ENCODE measurements at places on chromosomes 5 and 9.

DNA sequence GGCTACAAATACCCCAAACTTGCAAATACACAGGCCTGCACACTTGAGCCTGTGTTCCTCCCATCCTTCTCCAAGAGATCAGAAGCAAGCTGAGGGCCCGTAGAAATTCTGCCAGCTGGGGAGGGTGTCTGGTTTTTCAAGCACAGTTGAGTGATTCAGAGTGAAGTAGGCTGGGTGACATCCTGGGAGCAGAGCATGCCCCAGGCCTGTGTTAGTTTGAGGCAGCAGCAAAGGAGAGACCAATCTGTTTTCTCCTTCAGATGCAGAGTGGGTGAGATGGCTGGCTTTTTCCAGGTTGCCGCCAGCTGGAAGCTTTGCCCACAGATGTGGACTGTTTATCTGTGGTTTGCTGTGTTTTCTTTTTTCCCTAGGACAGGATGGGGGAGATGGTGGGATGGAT, 63.1 kb downstream of the RCL1 start:
- peak; percentile 18 for DNase-seq

- DNase-seq = no peak
Measured at GRCh38 chr5:150517272-150518152, 9.6 kb downstream of the NDST1 start.

DNA sequence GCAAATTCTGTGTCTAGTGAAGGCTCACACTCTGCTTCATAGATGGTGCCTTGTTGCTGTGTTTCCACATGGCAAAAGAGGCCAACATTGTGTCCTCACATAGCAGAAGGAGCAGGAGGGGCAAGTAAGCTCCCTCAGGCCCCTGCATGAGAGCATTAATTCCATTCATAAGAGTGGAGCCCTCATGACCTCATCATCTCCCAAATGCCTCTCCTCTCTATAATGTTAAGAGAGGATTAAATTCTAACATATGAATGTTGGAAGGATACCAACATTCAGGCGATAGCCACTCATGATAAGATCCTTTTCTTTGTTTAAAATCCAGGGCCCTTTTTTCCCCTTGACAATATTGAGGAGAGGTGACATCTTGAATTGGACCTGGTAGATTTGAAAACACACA, 35.2 kb upstream of the PAM start:
- no peak for DNase-seq

- no peak for DNase-seq
Measured at GRCh38 chr9:89980600-89980999, 375.8 kb downstream of the GADD45G start.

GRCh38 chr9:91445135-91445534, 21.5 kb upstream of the NFIL3 start:
- DNase-seq = no peak

DNA sequence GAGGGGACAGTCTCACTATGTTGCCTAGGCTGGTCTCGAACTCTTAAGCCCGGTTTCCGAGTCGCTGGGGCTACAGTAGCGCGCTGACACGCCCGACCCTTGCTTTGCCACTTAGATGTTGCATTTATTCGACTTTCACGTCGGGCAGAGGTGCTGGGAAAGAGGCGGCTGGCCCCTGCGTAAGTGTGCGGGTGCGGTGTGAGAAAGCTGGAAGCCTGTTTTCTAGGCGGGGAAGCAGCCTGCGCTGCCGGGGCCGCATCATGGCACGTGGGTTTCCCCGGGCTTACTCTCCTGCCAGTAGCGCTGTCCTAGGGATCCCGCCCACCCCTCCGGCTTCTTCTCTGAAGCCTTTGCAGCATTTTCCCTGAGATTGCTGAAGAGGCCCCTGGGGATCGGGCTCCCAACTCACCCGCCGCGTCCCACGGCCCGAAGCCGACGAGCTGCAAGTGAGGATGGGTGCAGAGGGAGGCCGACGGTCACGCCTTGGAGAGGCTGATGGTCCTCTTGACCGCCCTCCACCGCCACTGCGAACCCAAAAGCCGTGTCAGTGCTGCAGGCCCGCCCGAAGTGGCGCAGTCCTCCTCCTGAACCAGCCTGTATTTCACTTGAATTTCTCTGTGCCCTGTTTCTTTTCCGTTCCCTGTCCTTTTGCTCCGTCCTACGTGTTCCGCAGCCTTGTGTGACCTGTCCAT, 5.8 kb upstream of the TRIM41 start:
- no peak for DNase-seq

- DNase-seq = no peak
Measured at GRCh38 chr5:66906021-66906420, 290.6 kb downstream of the CD180 start.

DNA sequence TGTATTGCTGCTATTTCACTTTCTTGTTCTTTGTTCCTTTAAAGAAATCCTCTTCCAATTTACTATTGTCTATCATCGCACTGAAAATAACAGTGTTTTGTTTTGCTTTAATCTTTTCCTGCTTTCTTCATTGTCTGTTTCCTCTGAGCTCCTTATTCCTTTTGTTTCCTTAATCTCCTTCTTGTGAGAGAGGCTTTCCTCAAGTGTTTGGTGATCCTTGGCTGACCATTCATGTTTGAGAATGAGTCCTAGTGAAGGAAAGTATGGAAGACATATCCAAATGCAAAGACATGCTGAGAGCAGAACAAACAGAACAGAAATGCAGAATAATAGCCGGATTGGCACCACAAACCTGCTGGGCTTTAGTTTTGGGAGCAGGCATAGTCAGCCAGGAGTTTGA, 42.0 kb upstream of the ENTREP1 start:
- DNase-seq = no peak

DNA sequence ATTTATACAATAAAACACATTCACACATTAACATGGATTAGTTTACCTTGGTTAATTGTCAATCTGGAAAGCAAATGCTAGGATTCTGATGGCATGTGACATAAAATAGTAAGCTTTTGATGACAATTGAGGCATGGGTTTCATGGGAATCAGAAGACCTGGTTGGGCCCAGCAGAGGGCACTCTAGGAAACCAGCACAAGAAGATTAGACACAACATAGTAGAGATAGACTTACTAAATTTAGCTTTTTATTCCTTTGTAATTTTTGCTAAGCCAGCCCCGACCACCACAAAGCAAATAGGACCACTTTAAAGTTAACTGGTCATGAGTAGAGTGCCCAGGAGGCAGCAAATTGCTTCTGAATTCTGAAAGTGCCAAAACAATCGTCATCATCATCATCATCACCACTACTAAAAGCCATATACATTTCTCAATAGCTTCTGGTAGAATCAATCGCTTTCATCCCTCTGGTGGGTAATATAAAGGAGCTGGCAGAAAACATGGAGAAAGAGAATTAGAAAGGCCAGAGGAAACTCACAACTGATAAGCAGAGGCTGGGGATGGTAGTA, 163.2 kb downstream of the ARRDC3 start:
- no peak for DNase-seq

- no peak for DNase-seq
Measured at GRCh38 chr9:28770827-28771226, 1197.5 kb upstream of the C9orf72 start.

- DNase-seq = no peak
Measured at GRCh38 chr9:132136151-132136780, 25.6 kb upstream of the NTNG2 start.

DNA sequence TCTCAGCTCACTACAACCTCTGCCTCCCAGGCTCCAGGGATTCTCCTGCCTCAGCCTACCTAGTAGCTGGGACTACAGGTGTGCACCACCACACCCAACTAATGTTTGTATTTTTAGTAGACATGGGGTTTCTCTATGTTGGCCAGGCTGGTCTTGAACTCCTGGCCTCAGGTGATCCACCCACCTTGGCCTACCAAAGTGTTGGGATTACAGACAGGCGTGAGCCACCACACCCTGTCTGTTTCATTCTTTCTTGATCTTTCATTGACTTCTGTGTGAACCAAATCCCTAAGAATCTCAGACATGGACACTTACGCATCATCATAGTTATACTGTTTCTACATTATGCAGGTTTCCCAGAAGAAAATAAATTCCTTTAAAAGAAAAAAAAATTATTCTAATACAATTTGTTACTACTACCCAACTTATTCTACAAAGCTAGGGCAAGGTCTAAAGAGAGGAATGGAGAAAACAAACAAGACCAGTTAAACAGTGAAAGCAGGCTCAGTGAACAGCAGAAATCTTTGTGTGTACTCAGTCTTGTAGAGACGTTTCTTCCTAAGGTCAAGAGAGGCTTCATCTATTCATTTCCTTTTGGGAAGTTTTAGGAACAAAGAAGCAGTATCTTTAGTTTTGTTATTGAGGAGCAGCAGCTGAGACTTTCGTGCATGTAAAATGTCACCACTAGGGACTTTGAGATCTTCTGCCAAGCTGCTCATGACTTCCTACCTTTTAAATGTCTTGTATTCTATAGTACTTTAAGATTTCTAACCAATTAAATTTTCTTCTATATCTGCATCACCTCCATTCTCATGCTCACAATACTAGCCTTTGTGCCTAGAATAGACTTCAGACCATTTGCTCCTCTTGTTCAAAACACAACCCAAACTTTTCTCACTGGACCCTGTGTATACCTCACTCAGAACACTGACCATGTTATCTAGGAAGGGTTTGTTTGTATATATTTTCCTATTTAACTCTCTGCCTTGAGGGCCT, 5.6 kb upstream of the HMGCR start:
- DNase-seq = no peak

DNA sequence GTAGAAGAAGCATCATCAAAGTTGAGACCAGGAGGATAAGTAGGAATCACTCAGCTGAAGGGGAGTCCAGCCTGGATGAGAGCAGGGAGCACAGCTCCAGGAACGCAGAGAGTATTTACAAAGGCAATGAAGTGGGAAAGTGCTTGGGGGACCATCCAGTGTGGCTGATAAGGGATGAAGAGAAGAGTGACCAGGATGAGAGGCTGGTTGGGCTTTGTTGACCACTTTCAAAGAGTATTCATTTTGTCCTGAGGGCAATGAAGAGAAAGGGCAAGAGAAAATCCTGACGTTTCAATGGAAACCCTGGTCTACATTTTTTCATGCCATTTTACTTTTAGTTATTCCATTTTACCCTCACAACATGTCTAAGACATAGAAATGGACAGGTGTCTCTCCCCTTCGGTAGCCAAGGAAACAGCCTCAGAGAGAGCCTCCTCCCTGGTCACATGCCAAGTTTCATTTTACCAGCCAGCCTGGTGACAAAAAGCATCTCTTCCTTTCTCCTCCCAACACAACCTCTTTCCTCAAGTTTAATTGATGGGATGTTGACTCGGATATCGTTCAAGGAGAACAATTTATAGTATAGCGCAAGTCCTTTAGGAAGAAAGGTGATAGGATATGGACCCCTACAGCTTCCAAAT, 492.7 kb upstream of the CLINT1 start:
- no peak for DNase-seq

DNA sequence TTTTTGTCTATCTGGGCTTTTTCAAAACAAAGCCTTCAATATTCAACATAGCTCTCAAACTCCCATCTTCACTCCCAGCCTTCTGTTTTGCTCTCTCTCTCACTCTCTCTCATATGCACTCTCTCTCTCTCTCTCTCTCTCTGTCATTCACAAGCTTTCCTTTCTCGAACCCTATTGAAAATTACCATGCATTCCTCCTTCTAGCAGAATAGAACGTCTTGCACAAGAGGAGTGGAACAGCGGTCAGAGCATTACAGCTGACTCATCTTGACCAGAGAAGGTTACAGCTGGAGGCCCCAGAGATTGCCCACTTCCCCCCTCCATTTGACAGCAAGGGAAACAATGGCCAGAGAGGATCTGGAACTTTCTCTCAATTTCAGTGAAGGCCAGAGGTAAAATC, 51.0 kb upstream of the LIFR start:
- no peak for DNase-seq

- DNase-seq = no peak
Measured at GRCh38 chr5:58115811-58116210, 344.1 kb downstream of the PLK2 start.

- no peak for DNase-seq
Measured at GRCh38 chr5:179801304-179802206, 5.1 kb downstream of the MGAT4B start.

DNA sequence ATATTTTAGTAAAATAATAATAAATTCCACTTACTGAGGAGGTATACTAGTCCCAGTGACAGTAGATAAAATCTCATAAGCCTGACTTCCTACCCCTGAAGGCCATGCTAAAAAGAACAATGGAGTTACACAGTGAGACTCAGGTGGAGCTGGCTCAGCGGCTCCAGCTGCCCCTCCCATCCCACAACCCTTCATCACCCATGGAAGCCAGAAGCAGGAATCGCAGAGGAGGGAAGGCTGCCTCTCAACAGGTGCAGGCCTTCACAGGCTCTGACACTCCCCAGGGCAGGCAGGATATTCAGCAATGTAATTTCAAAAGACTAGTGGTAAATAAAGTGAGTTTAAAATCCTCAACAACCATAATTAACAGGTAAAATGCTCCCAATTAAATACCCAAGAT, 67.5 kb downstream of the FANCC start:
- no peak for DNase-seq

DNA sequence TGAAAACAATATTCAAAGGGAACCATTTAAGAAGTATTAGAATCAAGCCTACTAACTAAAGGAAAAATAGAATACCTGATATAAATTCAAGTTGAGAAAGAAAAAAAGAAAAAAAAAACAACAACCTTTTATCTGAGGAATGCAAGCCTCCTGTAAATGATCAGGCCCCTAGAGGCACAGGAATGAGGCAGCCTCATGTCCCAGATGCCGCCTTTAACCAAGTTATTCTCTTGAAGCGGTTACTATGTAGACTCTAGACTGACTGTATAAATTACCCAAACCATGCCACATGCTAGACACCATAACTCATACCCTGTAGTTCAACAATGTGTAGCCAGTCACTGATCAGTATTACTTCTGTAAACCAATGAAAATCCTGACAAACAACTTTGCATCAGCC, 929.6 kb downstream of the TAF11L14 start:
- no peak for DNase-seq

DNA sequence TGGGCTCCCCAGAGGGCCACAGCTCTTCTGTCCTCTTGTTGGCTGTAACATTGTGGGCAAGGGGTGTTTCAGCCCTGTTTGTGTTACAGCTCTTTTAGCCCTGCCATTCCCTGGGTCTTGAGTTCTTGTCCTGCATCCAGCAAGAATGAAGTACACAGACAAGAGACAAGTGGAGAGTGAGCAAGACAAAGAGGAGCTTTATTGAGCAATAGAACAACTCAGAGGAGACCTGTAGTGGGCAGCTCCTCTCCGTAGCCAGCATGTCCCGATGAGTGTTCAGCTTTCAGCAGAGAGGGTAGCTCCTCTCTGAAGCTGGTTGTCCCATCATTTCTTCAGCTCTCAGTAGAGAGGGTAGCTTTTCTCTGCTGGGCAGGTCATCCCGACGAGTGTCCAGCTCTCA, 22.9 kb downstream of the JMY start:
- DNase-seq = no peak

- peak; percentile 63 for DNase-seq
Measured at GRCh38 chr5:172866802-172867748, 33.0 kb downstream of the ERGIC1 start.

DNA sequence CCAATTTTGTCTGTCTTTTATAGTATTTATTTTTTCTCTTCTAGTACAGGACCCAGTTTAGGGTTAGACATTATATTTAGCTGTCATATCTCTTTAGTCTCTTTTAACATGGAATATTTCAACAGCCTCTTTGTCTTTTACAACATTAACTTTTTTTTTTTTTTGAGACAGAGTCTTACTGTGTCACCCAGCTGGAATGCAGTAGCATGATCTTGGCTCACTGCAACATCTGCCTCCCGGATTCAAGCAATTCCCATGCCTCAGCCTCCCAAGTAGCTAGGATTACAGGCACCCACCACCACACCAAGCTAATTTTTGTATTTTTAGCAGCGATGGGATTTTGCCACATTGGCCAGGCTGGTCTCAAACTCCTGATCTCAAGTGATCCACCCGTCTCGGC, 90.1 kb downstream of the ADAMTS6 start:
- no peak for DNase-seq

- DNase-seq = no peak
Measured at GRCh38 chr5:148248894-148249293, 10.6 kb downstream of the MARCOL start.

GRCh38 chr9:127451858-127452656, 747 bp downstream of the LRSAM1 start:
- DNase-seq = peak; percentile 39
